Activated naive CD4-positive, alpha-beta T cell (primary cell): ENCODE measurements at places on chromosomes 5 and 9.

DNA sequence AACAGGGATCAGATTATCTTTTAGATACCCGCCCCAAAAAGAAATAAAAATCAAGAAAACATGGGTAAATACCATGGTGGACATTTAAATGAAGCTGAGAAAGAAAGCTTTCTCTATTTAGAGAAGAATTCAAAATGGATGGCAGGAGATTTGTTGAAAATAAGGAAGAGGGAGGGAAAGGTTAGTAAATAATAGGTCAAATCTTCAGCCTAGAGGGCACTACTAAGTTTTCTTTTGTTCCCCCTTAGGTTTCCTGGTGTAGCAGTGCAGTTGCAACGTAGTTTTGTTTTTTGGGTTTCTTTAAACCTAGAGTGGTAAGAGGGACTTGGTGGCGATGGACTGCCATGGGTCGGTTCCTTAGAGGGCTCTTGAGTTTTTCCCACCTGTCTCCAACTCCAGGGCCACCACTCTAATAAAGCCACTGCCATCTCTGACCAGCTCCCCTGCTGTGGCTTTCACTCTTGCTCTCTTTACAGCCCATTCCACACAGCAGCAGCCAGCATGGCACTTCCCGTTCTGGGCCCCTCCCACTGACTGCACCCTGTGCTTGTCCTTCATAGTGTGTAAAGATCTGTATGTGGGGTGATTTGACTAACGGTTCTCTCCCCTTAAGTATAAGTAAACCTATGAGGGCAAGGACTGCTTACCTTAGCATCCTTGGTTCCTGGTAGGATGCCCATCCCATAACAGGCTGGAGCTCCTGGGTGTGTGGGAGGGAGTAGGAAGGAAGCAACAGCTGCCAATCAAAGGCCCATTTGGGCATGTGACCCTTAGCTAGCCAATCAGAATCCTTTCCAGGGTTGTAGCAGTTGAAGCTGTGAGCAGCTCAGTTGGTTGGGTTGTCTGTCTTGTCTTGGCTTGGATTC lies 118.3 kb downstream of the SLC1A3 start:
- DNase-seq, result no peak

DNA sequence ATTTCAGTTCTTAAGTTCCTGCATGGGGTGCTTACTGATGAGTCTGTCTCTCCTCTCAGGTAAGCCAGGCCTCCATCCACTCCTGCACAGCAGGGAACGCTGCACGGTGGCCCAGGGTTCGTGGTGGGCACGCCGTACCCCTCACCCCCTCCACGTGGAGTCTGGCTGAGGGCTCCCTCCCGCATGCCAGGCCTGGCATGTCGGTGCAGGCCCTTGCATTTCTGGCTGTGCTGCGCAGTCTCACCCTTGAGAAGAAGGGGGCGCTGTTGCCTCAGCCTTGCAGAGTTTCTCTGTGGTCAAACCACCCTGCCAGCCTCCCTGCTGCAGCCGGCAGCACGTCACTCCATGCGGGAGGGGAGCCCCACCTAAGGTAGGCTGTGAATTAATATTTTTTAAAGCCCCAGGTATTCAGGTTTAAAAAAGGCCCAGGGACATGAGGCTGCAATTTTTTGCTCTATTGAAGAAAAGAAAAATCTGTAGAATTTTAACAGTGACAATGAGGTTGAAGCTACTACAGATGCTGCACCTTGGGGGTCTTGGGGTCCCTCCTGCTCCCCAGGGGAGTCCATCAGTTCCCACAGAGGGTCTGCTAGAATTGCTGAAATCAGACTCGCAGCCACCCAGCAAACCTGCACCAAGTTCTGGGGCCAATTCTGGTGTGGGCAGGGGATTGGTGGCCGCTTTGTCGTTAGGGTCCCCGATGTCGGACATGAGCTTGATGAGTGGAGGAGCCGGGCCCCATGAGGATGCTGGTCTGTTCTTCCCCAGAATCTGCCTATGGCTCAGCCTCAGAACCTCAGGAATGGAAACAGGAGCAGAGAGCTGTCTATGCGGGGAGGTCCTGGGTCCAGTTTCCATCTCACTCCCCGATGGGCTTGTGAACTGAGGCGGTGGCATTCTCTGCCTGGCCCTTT lies 52.6 kb downstream of the TENT4A start:
- peak; percentile 6 for DNase-seq

GRCh38 chr9:92327283-92327850 lies 1.6 kb downstream of the CENPP start:
- DNase-seq, result no peak

DNA sequence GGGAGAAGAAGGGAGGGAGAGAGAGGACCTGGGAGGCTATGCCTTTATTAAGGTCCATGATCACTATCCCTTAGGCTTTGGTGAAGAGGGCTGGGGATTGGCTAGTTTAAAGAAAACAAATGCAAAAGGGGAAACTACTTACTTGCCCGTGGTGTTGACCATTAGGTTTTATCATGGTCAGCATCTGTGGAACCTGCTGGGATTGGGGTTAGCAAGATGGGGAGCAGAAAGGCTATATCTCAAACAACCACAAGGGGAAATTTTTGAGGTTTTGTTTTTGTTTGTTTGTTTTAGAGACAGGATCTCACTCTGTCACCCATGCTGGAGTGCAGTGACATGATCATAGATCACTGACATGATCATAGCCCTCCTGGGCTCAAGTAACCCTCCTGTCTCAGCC lies 9.0 kb upstream of the RAD23B start:
- no peak for DNase-seq

DNA sequence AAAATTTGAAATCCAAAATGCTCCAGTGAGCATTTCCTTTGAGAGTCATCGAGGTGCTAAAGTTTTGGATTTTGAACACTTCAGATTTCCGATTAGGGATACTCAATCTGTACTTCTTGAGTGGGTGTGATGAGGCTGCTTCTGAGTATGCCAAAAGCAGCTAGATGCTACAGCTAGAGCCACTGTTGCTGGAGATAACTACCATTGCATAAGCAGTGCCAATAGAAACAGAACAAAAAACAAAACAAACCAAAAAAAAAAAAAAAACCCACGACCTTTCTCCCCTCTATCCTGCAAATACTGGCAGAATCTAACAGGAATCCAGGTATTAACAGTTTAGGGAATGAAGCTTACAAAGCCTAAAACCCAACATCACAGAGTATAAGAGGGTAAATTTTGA lies 43.5 kb downstream of the PKD2L2 start:
- no peak for DNase-seq

DNA sequence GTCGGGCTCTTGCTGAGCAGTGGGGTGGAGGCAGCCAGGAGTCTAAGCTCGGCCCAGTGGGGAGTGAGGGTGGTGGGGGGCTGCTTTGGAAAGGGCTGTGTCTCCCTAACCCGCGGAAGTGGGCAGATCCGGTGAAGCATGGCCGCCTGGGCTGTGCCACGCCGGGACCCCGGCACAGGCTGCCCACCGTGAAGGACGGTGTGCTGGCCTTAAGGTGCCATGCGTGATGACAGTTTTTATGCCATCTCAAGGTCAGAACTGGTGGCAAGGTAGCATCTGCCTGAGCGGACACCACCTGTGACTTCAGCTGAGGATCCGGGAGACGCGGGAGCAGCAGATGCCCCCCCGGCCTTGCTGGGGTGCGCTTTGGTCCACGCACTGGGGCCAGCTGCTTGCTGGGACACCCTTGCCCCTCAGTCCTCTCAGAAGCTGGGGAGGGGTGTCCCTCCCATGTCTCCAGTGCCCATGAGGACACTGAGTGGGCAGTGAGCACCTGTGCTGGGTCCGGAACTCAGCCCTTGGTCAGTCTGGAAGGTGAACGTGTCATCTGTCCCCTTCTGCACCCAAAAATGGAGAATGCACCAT lies 53.9 kb downstream of the AHRR start:
- DNase-seq, result no peak
